ENCODE measurements at places on chromosomes 4 and X. TPM values are rescaled to one million over a fixed set of nuclear protein-coding genes. Genes with fewer than 3 reads are reported as not detected.

TEX11 gene
- total RNA-seq: not detected

TGIF2LX gene
- not detected for total RNA-seq

HTN3 gene
- total RNA-seq: not detected

BRS3 gene
- total RNA-seq: not detected

SSX2B gene
- not detected for total RNA-seq

SLC25A6 gene
- 251 TPM for total RNA-seq

ODAPH gene
- total RNA-seq: not detected

MTNR1A gene
- total RNA-seq: 0.38 TPM

GPR82 gene
- not detected for total RNA-seq

PPBP gene
- 0.13 TPM for total RNA-seq

SHROOM2 gene
- total RNA-seq: 2.4 TPM

PLXNB3 gene
- 5.4 TPM for total RNA-seq

TRIM2 gene
- total RNA-seq: 23.4 TPM
